Fibroblast of skin of back (primary cell): ENCODE measurements at places on chromosomes 6 and 20.
A peak's percentile ranks its signal among the peaks of the same experiment; 100 is the strongest.

GRCh38 chr6:53623497-53623896 is 42.1 kb downstream of the KLHL31 start:
- DNase-seq, result peak; percentile 26

DNA sequence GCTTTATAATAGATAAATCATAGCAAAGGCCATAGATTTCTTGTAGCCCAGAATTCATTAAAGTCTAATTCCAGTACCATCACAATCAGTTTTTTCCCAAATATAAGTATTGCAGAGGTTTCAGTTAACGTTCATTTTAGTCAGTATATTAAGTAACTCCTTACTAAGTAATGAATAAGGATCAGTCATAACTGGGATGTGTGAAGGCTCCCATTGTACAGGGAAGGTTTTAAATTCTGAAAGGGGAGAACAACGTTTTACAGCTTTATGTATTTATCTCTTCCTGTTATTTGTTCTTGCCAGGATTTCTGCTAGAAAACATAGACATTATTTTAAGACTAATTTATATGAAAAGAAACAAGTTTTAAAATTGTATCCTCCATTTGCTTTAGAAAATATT is 215.5 kb upstream of the LAMP5 start:
- DNase-seq, result no peak

GRCh38 chr6:42028234-42029061 is 21.9 kb upstream of the TAF8 start:
- peak; percentile 59 for DNase-seq

DNA sequence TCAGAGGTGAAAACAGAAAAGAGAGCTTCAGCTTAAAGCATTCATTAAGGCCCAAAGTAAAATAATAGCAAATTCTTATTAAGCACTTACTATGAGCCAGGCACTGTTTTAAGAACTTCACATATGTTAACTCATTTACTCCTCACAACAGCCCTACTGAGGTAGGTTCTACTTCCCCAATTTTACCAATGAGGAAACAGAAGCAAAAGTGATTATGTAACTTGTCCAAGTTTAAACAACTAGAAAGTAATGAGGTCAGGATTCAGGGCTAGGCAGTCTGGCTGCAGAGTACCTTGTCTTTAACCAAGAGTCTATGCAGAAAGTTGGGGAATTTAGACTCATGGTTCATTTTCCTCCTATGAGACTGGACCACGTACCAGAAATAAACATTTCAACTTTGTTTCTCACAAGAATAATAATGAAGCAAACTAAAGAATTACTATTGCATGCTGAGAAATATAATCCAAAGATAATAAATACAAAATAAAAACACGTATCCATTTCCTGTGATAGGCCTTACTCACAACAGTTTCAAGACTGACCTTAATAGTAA is 3.8 kb downstream of the COL21A1 start:
- peak; percentile 30 for DNase-seq

DNA sequence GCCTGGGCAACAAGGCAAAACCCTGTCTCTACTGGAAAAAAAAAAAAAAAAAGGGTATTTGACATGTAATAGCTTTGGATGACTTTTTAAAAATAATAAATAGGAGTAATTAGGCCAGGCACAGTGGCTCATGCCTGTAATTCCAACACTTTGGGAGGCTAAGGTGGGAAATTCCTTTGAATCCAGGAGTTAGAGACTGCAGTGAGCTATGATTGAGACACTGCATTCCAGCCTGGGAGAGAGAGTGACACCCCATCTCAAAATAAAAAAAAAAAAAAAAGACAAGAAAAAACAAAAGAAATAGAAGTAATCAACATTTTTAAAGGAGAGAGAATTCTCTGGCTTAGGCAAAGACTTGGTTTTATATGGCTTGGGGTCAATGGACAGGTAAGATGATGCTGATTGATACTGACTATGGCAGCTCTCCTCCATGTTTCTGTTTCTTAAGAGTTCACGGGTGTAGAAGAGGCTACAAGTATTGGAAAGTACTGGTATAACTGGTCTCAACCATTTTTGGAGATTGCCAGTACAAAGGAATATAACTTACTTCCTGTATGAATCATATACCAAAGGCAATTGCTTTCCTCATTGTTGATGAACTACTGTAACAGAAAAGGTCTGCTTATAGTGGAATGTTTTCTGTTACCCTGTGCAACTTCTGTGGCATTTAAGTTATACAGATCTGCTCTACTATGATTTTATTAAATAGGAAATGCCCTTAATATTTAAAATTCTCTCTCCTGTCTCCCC is 10.1 kb downstream of the MAP3K5 start:
- peak; percentile 79 for DNase-seq

GRCh38 chr6:21780679-21781078 is 187.1 kb downstream of the SOX4 start:
- peak; percentile 57 for DNase-seq
